HCT116 (cell line): ENCODE measurements at places on chromosomes 1 and 21.

- no peak for DNase-seq
These were observed 122.4 kb downstream of the USP25 start for GRCh38 chr21:15852146-15852545.

DNA sequence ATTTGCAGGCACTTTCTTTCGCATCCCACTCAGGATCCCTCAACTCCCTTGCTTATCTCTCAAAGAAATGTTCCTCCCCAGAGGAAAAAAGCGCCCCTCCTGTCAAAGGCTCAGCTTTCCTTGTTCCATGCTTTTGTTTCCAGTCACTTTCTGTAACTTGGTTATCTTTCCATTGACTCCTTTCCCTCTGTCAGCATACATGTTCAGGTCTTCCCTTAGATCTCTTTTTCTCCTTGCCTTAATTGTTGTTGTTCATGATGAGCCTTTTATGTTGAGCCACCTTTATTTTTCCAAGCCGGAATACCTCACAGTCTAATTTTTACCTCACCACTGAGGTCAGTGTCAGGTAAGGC is 46.5 kb upstream of the PODN start:
- no peak for DNase-seq

DNA sequence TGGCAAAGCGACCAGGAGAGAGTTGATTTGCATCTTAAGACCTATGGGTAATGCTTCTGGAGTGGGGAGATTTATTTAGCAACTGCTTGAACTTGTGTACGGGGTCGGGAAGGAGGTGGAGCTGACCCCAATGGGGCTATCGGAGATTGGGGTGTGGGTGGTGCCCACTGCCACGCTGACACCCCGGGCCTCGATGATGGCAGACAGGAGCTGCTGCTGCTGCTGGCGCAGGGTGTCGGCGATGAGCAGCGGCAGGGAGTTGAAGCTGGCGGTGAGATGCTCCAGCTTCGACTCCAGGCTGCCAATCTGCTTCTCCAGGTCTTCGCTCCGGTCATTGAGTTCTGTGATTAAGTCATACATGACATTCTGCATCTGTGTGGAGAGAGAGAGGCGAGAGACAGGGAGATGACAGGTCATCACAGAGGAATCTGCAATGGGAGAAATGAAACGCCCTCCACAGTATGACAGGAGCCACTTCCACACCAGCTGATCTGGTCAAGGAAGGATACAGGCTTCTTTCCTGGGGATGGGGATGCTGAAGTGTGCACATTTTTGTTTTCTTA is 100.0 kb upstream of the ADAR start:
- no peak for DNase-seq

- no peak for DNase-seq
These were observed 429.4 kb upstream of the TMPRSS15 start for GRCh38 chr21:18832950-18833349.

DNA sequence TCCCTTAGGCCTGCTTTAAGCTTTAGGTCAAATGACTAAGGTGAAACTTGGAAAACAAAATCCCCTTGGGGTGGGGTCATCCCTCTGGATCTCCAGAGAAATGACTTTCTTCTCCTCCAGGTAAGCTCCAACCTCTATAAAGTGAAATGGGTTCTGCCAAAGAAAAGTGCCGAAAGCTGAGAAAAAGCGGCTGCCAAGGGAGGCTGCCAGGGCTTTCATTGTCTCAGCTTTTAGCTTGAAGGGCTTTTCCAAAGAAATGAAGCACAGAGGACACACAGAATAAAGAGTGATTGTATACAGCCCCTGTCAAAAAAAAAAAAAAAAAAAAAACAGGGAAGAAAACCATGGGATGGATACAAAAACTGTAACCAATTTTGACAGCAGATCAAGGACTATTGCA is 126.9 kb downstream of the TGFBR3 start:
- no peak for DNase-seq

- no peak for DNase-seq
These were observed 1.5 kb downstream of the SPATC1L start for GRCh38 chr21:46182548-46183336.
